Panc1 (cell line): ENCODE measurements at places on chromosomes 6 and 20. TPM values are rescaled to one million over a fixed set of nuclear protein-coding genes. Genes with fewer than 3 reads are reported as not detected.

GRCh38 chr6:11433860-11434259 is 103.7 kb upstream of the TMEM170B start:
- DNase-seq = no peak

DNA sequence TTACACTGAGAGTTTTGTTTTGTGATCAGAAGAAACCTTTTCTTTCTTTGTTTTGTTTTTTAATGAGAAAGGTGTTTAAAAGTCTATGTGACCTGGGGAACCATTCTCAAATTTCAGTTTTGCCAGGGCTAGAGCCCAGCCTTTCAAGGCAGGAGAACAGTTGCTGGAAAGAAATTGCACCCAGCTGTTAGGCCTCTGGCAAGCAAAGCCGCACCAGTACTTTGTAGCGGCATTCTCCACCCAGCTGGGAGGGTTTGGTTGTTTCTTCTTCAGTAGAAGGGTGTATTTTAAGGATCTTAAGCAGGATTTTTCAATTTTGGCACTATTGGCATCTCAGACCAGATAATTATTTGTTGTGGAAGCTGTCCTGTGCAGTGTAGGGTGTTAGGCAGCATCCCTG is 16.6 kb upstream of the MAPK13 start:
- no peak for DNase-seq

DNA sequence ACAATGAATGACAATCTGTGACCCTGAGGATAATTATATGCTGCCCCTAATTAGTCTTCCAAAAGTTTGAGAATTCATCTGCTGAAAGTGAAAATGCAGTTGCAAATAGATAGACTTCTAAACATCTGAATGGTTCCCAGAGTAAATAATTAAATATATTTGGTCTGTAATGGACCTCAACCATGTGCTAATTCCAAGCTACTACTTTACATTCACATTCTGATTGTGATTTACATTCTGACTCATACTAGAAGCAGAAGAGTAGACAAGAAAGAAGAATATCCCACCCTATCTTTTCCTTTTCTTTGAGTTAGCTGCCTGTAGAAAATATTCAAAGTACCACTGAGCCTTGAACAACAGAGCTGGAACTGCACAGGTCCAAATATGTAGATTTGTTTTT is 80.8 kb downstream of the PTPRK start:
- DNase-seq = no peak

ZNF391 gene
- total RNA-seq = 4.4 TPM

DNA sequence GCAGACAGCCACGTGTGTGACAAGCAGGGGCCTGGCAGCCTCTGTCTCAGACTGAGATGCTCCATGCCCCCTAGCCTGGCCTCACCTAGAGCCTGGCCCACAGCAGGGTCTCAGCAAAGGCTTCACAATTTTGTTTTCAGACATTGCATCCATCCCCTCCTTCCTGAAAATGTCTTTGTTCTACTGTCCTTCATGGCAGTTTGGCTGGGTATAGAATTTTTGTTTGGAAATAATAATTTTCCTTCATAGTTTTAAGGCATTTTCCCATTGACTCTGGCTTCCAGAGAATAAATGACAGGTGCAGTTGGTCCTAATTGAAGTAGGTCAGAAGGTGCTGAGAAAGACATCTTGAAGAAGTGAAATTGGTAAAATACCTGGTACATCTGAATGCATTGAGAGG is 216.2 kb downstream of the EYA2 start:
- DNase-seq = no peak

DNA sequence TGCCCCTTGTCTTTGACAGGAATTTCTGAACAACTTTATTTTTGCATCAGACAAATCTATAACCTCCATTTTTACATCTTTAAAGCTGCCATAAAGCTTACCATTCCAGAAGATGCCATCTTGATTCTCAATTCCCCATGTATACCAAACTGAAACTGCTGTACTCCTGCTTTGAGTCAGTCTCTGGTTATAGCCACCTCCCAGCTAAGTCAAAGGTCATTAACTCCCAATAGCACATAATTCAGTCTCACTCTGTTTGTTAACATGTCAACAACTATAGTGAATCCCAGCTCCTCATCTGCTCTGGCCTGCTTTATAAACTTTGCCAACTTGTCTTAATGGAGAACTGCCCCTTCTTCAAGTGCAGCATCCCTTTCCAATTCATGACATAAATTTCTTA is 343.6 kb downstream of the FRK start:
- no peak for DNase-seq

GRCh38 chr6:119346936-119347335 is 2.6 kb downstream of the MAN1A1 start:
- DNase-seq = no peak

DNA sequence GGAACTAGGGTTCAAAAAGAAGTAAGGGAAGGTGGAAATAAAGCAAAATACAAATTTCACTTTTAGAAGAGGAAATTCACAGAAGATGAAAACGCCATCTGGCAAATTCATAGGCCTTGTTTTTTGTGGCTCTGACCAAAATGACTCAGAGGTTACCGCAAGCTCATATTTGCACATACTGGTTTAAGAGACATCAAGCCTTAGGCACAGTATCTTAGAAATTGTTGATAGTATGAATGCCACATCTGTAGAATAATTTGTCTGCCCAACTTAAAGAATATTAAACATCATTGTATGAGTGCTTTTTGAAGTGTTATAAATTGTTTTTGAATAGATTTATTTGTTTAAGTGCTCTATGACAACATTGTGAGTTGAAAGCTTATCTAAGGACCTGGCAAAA is 10.6 kb downstream of the TAAR1 start:
- DNase-seq = no peak

RSPO4 gene
- total RNA-seq = 0.54 TPM

DNA sequence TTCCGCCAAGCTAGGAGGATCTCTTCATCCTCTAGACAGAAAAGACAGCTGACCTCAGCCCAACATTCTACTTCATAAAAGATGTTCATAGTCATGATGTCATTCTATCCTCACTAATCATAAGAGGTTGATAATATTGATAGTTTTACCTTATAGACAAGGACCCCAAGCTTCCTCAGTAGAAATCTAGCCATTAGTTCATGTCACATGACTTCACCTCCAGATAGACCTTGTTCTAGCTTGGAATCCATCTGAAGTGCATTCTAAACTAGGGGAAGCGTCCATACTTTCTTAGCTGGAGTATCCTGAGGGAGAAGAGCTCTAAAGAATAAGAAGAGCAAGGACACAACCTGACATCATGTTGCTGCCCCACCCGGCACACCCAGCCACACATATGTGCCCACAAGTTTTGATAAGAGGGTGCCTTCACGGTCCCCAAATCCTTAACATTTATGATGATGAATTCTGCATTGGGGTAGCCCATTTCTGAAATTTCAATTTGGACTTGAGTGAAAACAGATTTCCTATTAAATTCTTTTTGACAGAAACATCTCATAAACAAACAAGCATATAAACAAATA is 292.5 kb upstream of the STXBP5 start:
- no peak for DNase-seq

- DNase-seq = no peak
Observed at GRCh38 chr20:10777710-10778109, 103.9 kb upstream of the JAG1 start.

APOM gene
- total RNA-seq = 1.8 TPM

AIF1 gene
- total RNA-seq = 0.44 TPM

GRCh38 chr20:50588034-50588736 is 78.0 kb downstream of the PTPN1 start:
- no peak for DNase-seq
